ENCODE measurements at places on chromosomes 3 and 15. TPM values are rescaled to one million over a fixed set of nuclear protein-coding genes. Genes with fewer than 3 reads are reported as not detected.

- DNase-seq: peak; percentile 28
These were observed 220.7 kb downstream of the MEIS2 start for GRCh38 chr15:36879568-36880222.

GRCh38 chr3:97340940-97341339 is 423.6 kb upstream of the ARL6 start:
- no peak for DNase-seq

Gene WHAMM
- total RNA-seq: 3.1 TPM

DNA sequence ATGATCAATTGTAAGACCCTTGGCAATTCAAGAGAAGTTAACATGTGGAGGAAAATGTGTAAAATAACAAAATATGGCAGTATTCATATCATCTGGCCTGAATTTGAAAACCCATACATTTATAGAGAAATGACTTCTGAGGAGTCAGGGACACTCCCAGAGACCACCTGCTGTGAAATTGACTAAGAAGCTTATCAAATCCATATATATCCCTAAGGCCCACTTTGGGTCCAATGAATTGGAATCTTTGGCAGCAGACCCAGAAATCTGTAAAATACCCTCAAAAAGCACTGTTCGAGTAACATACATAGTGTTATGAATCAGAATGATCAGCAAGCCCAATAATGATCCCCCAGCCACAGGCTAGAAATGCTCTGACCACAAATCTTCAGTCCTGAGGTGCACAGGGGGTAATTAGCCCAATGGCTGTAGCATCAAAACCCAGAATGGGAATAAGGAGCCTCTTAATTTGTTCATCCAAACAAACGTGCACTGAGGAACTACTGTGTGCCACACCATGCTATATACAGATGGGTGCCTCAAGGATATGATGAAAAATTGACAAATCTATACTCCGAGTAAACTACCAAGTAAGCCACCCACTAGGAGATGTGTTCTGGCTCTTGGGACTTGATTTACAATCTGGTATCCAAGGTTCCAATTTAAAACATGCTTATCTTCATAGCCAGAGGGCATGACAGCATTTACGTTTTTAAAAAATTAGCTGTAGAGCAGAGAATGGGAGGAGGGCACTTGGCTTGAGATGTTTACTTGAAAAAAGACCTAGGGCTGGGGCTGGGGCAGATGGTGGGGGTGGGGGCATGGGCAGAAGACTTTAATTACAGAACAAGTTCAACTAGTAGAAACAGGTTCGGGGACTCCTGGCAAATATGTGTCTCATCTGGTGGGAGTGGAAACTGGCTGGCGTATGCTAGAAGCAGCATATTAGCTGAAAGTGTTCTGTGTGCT is 9.1 kb upstream of the ARHGEF3 start:
- DNase-seq: no peak

Gene C3orf85
- total RNA-seq: not detected

DNA sequence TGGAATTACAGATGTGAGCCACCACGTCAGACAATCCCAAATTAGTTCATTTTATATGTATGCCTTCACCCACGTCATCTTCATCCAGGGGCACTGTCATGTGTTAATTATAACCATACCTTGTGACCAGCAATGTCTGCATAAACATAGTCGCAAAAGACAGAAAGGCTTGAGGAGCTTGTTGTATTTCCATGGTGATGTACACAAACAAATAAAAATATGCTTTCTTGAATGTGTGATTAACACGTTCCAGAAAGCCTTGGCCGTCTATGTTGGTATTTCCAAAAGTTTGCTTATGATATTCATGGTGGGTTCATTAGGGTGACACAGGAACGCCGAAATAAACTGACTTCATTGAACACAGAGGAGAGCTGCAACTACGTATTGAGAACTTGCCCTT is 524.7 kb upstream of the ZNF717 start:
- DNase-seq: no peak

Gene MOBP
- total RNA-seq: not detected

DNA sequence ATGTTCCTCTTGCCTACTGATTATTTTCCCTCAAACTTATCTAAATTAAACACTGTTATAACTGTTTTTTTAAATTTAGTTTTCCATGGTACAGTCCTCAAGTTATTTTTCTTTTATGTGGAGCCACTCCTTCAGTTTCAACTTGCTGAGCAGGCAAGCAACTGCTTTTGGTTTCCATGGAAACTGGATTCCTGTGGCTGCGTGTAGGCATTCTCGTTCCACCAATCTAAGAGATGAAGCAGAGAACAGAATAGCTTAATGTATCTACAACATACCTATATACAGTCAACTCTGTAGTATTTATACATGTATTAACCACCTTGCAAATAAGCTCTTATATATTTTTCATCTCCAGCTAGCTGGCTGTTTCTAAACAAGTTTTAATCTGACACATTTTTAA is 25.8 kb upstream of the ANXA2 start:
- DNase-seq: peak; percentile 85

GRCh38 chr3:184160456-184160855 is 5.3 kb downstream of the DVL3 start:
- no peak for DNase-seq

Gene GOLGA6L9
- 12.1 TPM for total RNA-seq

DNA sequence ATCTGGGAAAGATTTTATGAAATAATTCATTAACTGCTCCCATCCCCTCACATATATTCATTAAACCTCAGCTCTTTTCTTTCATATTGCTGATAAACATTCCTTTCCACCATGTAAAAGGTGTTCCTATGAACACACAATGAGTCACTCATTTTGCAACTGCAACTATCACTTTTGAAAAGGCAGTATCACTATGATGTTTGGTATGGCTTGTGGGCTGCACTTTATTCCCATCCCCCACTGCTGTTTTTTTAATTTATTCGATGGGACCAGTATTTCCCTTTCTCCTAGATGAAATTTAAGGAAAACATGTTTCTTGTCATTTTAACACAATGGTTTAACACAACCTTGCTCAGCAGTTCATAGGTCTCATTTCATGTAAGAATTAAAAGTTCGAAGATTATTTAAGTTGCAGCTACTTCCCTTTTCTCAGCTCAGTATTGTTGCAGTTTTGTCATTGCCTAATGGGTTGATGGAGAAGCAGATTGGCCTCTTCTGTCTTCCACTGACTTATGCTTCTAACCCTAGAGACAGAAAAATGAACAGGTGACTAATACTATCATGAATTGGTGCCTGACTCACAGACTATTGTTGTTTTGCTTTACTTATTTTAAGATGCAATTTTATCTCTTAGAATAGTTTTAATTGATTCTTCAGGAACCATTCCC is 280.3 kb downstream of the ZPLD1 start:
- DNase-seq: no peak

Gene DUT
- 55.4 TPM for total RNA-seq

- DNase-seq: no peak
These were observed 120.5 kb downstream of the GREM1 start for GRCh38 chr15:32838338-32838737.

Gene CCDC13
- total RNA-seq: not detected

GRCh38 chr3:155334914-155335723 is 41.6 kb upstream of the STRIT1 start:
- DNase-seq: no peak

GRCh38 chr3:100641471-100642032 is 32.2 kb downstream of the ADGRG7 start:
- no peak for DNase-seq

DNA sequence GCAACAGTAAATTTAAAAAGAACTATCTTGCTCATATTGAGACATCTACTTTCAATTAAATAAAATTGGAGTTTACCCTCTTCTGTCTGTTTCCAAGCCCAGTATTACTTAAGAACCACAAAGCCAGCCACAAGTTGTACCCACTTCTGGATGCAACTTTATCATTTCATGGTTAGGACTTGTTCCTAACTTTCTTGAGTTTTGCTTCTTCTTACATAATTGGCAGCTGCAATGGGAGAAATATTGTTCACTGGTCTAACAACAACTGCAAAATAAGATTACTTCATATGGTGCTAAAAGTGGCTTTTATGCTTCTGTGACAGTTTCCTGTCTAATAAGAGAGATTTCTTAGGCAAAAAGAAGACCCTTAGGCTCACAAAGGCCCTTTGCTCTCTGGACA is 240.6 kb downstream of the OTOL1 start:
- DNase-seq: no peak

DNA sequence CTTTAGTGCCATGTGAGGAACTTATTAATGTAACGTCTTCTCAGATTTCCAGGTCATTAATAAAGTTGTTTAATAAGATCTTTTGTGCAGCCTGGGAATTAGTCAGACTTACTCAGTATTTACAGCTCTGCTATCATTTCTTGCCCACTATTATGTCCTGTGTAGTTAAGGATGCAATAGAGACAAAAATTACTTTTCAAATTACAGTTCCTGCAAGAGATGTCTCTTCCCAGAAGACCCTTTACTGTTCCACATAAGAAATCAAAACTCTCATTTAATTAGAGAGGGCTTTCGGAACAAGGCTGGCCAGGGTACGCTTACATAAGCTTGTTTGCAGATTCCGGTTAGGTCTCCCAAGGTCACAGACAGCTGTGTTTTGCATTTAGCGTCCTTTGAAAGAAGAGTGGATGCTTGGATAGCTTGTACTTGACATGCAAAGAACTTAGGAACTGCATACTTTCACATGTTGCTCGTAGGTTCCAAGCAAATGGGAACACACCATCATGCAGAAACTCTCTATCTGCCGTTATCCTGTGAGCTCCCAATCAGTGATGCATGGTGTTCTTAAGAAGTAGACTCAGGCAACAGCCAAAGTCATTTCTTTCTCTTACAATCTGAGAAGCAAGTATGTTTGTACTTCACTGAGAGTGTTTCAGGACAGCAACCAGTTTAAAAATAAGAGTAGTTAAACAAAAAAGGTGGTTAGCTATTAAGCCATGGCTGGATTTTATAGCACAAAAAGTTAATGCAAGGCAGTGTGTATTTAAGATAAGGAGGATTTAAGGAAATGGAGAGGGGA is 37.4 kb downstream of the FILIP1L start:
- no peak for DNase-seq

Gene MKRN2OS
- not detected for total RNA-seq

DNA sequence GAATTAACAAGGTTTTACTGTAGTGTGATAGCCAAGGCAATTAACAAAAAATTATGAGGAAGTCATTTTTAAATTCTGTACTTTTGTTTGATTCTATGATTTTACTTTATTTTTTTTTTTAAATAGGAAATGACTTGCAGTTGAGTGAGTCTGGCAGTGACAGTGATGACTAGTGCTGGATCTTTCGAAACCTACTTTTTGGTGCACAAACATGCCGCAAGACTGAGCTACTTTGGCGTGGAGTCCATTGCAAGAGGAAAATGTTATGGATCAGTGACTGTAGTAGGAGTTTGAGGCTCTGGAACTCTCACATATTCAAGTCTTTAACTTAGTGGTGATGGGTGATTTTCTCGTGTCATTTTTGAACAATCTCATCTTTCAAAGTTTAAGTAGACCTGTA is 11.6 kb downstream of the EAF1 start:
- DNase-seq: no peak

- DNase-seq: no peak
These were observed 253.3 kb downstream of the FAM43A start for GRCh38 chr3:194938845-194939531.

Gene TLR9
- total RNA-seq: not detected

DNA sequence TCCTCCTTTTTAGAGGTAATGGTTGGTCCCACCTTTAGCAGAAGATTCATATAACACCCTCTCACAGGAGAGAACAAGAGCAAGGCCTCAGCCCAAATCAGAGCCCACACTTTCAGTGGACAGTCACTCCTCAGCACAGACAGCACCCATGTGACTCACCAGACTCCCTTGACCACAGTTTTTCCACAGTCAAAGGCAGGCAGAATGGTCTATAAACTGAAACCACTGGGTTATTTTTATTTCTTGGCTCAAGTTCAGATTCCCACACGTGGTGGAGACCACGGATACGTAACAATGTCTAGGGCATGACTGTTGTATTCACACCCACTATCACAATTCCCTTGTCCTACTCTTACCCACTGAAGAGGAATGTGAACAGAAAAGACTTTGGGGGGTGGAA is 237.8 kb upstream of the UBE2E1 start:
- no peak for DNase-seq

GRCh38 chr3:197795200-197795599 is 4.1 kb downstream of the LRCH3 start:
- no peak for DNase-seq

- DNase-seq: no peak
These were observed 13.3 kb upstream of the ZCWPW2 start for GRCh38 chr3:28335246-28335645.

- no peak for DNase-seq
These were observed 33.5 kb downstream of the FAM98B start for GRCh38 chr15:38487378-38487777.

All from neural progenitor cell (in vitro differentiated cells).